Activated naive CD4-positive, alpha-beta T cell treated with anti-CD3 and anti-CD28 coated beads, Interleukin-2, amount 50 U/mL, for 72 hours (primary cell): ENCODE measurements at places on chromosomes 7 and 10. TPM values are rescaled to one million over a fixed set of nuclear protein-coding genes. Genes with fewer than 3 reads are reported as not detected.
A peak's percentile ranks its signal among the peaks of the same experiment; 100 is the strongest.

DNA sequence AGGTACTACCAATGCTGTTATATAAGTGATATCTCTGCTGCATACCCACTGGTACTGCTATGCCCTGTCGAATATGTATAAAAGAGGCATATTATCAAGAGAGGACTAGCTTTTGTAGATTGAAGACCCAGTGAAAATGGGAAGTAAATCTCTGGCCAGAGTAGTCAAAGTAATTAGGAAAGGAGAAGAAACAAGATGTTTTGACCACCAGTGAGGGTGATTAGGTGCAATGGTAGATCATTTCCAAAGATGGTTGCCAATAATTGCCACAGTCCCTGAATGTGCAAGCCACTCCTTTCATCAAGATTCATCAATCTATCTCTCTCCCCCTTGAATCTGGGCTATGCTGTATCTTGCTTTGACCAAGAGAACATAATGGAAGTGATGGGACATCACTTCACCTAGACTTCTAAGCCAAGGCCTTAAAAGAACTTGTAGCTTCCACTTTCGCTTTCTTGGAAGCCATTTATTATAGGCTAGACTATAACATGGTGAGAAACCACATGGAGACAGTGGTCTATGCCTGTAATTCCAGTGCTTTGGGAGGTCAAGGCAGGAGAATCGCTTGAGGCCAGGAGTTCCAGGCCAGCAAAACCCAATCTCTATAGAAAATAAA, 52.6 kb upstream of the ST8SIA6 start:
- DNase-seq: no peak

GRCh38 chr10:92729886-92730285, 40.1 kb downstream of the HHEX start:
- no peak for DNase-seq

- DNase-seq: no peak
Observed at GRCh38 chr10:98038288-98038687, 7.9 kb upstream of the CRTAC1 start.

DNA sequence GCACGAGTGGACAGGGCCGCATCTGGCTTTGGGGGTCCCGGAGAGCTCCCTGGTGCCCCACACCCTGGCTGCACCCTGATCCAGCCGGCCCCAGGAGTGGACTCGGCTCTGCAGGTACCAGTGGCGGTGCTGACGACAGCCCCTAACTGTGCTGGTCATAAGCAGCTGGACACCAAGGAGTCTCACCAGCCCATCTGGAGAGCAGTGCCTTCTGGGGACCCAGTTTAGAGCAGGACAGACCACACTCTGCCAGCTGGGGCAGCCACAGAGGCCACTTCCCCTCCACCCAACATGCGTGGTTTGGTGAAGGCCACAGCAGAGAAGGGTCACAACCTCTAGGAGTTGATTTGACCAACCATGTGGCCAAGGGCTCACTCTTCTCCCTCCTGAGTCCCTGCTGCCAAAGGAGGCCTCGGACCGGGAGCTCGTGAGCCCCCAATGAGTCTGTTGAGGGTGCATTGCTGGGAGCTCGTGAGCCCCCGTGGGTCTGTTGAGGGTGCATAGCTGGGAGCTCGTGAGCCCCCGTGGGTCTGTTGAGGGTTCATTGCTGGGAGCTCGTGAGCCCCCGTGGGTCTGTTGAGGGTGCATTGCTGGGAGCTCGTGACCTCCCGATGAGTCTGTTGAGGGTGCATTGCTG, 16.0 kb upstream of the INPP5A start:
- peak; percentile 52 for DNase-seq

- DNase-seq: no peak
Observed at GRCh38 chr10:27723436-27723835, 22.2 kb downstream of the MKX start.

- no peak for DNase-seq
Observed at GRCh38 chr10:93417266-93417665, 64.9 kb downstream of the MYOF start.

DNA sequence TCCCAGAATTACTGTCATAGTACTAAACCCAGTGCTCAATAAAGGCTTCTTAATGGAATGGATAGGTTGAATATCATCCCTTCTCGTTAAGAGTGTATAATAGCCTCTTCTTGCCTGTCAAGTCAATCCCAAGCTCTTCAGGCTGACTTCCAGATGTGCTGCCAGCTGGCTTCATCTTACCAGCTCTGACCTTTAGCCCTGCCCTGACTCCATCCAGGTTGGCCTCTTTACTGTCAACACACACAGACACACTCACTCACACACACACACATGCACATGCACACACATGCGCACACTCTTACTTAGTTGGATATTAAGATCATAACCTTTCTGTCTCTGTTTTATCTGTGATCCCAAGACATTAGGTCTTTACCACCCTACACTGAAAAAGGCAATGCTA, 49.1 kb downstream of the ASB4 start:
- no peak for DNase-seq

GRCh38 chr7:152752200-152752912, 7.2 kb upstream of the ACTR3B start:
- no peak for DNase-seq

CALML5 gene
- total RNA-seq: not detected

SFTPA2 gene
- total RNA-seq: not detected

UFSP1 gene
- total RNA-seq: 2.4 TPM
